ENCODE measurements at places on chromosomes 2 and 18.

GRCh38 chr2:120624738-120625446, 110.8 kb upstream of the GLI2 start:
- no peak for DNase-seq

DNA sequence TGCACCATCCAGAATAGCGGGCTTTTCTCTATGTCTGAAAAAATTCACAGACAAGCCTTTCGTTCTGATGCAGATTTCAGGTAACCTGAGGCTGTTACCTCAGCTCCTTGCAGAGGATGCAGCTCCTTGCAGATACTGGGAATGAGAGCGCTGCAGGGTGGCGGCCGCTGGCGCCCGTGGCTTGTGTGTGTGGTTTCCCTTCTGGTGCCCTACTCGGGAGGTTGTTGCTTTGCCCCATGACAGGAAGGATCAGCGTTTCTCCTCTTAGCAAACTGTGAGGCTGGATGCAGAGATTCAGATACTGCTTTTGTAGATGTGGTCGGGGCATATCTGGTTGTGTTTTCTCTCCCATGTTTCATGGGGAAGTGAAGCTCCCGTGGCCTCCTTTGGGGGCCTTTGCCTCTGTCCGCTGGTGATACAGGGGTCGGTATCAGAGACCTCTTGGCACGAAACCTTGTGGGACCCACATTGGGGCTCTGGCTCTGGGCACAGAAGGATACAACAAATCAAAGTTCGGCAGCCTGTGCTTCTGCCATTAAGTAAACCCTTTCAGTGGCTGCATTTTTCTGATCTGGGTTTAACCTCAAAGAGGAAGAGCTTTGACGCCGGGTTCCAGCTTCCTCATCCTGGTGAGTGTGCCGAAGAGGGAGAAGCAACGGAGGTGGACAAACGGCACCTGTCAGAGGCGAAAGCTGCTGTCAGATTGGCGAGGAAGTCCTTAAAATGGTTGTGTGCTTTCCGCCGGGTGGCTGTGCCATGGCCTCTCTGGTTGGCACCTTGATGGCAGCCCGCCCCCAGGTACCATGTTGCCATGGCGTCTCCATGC, 127.8 kb downstream of the MBP start:
- no peak for DNase-seq

GRCh38 chr2:113126845-113127645, at the start of gene IL1RN:
TSS of gene IL1RN (plus strand) at chr2:113127598. CDS start at chr2:113127625, 27 bp downstream.
- DNase-seq, result no peak

- no peak for DNase-seq
Observed at GRCh38 chr2:27306573-27307286, 1.5 kb downstream of the UCN start.

DNA sequence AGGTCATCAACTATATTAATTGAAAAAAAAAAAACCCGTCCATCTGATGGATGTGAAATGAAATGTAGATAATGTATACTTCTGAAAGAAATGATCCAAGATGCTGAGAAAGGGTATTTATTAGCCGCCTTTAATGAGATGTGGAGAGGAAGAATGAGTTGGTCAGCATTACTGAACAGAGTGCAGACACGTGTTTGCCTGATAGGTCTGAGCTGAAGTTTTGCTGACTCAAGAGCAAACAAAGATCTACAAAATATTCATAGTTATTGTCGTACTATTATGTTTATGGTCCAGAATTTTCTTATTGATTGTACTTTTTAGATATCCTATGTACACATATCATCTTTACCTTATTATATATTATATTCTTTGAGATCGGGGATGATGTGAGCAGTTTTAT, 235.3 kb downstream of the RDH14 start:
- DNase-seq, result no peak

All from GM19239 (cell line).